Dermis blood vessel endothelial cell (primary cell): ENCODE measurements at places on chromosomes 12 and 14.
A peak's percentile ranks its signal among the peaks of the same experiment; 100 is the strongest.

DNA sequence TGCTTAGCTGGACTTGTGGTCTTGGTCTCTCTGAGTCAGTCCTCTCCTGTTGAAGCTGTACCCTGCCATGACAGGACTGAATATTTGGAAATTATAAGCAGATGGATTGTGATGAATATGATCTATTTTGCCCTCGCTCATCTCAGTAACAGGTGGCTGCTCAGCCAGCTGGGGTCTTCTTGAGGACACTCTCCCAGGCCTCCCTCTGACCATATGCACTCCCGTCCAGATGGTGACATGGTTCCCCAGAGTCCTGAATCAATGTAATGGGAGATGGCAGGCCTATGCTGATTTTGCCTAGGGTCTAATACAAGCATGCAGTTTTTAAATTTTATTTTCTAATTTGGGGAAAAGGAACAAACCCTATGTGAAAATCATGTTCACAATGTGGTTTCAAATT, 63.1 kb upstream of the TRHDE start:
- no peak for DNase-seq

GRCh38 chr14:53824061-53824460, 132.6 kb downstream of the BMP4 start:
- no peak for DNase-seq

DNA sequence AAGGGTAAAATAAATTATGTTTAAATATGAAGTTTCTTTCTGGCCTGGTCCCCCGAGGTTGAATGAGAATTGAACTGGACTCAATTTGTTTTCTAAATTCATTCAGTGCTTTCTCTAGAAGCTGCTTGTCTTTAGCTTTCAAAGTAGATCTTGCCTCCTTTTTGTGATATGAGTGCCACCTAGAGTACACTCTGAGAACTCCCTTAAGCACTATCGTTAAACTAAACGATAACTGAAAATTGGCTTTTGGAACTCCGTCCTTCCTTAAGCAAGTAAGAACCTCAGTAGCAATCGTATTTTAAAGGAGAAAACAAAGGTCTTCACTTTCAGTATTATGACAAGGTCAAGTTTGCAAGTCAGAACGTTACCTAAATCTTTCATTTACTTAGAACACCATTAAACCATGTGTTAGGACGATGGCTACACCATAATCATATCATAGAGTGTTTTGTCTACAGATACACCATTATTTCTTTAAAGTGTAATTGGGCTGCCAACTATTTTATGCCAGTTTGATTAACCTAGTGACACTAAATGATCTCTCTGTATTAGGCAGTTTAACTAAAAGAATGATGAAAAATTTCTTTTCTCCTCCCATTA, 364.8 kb downstream of the SNAPC1 start:
- peak; percentile 76 for DNase-seq

DNA sequence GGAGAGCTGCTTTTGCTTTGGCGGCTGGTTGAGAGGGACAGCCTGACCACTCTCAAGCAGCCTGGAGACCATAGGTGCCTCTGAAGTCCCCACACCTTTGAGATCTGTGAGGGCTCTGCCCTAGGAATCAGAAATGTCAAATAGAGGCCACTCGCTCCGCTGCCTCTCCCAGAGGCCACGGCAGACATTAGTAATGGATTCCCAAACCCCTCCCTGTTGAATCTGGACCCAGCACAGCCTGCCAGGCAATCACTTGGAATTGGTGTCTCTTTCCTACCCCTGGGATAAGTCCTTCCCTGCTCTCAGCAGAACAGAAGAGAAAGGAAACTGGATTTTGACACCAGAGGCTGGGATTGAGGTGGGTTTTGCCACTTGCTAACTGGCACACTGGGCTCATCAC, 25.0 kb downstream of the MMAB start:
- DNase-seq = no peak

- peak; percentile 67 for DNase-seq
These were observed 161.2 kb upstream of the SLC38A2 start for GRCh38 chr12:46533723-46534122.

DNA sequence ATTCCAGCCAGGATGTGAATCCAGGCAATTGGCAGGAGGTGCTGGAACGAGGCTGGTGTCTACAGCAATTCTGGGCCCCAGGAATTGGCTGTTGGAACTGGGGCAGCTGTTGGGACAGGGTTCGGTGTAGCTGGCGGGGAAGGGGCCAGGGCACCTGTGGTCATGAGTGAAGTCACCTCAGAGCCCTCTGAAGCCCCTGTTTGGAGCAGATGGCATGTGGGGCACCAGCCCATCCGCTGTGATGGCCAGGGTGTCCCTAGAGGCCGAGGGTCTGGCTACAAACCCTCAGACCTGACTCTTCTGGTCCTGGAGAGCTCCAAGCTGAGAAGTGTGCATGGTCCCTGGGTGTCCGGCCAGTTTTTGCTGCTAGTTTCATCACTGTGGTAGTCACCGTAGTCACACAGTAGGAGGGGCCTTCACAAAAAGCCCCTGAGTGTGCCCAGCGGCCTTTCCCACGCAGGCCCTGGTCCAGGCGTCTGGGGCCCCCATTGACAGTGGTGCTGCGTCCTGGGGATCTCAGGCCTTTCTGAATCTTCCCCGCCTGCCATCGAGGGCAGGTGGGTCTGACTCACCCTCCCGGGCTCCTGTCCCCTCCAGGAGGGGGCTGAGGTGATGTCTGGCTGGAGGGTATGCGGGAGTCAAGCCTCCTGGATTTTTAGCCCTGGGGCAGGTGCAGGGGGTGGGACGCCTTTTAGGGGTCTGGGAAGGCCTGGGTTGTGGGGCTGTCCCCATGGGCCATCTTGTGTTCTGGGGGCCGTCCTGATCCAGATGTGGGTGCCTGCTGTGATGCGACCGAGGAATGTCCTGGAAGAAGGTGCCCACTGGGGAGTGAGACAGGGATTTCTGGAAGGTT, 368.0 kb downstream of the TMEM121 start:
- no peak for DNase-seq

DNA sequence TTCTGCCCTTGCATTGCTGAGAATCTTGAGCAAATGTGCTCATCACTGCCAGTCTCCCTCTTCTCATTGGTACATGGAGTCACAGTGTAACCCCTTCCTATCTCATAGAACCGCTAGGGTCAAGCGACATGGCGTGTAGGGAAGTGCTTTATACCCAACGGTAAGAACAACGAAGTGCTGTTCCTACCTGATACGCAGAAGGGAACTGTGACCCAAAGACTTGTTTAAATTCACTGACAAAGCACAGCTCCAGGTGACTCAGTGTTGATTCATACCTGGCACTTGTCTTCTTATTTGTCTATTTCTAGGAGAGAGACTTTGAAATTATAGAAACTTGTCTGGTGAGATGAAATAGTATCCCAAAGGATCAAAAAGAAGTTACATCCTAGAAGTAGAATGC, 53.7 kb downstream of the FBXL14 start:
- DNase-seq = no peak

- DNase-seq = no peak
These were observed 11.1 kb downstream of the ACTN1 start for GRCh38 chr14:68968051-68968450.

DNA sequence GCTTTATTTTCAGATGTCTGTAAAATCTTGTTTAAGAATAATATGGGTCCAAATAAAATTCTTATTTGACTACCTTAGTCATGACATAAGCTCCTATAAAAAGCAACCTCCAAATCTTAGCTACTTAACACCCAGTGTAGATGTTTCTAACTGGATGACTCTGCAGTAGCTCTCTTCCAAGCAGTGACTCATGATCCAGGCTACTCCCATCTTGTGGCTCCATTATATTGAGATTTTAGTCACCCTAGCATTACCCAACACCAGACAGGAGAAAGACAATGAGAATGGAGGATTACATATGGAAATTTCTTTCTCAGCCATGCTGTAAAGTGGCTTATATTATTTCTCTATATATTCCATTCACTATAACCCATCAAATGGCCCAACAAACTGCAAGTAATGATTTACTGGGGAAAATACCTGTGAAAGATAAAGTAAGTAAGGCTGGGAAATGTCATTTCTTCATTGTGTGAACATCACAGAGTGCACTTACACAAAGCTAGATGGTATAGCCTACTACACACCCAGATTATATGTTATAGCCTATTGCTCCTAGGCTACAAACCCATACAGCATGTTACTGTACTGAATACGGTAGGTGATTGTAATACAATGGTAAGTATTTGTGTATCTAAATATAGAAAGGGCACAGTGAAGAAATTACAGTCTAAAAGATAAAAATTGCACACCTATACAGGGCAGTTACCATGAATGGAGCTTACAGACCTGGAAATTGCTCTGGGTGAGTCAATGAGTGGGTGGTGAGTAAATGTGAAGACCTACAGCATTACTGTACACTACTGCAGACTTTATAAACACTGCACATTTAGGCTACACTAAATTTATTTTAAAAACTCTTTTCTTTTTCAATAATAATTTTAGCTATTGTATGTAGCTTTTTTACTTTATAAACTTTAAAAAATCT, 163.2 kb downstream of the DYRK2 start:
- DNase-seq = no peak

- peak; percentile 97 for DNase-seq
These were observed 75.7 kb downstream of the PLEKHG7 start for GRCh38 chr12:92778525-92778924.

- DNase-seq = no peak
These were observed 79.5 kb upstream of the GALNT9 start for GRCh38 chr12:132408626-132409494.

DNA sequence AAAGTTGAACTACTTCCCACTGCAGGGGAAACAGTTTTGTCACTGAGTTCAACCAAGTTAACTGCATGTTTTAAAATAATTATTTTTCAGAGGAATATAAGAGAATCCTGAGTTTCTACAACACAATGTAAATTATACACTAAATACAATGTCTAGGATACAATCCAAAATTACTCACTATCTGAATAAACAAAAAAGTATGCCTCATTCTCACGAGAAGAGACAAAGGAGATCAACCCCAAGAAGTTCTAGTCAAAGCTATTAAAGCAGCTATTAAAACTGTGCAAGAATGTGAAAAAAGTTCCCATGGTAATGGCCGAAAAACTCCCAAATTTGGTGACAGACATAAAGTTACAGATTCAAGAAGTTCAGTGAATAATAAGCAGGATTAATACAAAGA, 8.8 kb upstream of the KCNK13 start:
- DNase-seq = no peak

DNA sequence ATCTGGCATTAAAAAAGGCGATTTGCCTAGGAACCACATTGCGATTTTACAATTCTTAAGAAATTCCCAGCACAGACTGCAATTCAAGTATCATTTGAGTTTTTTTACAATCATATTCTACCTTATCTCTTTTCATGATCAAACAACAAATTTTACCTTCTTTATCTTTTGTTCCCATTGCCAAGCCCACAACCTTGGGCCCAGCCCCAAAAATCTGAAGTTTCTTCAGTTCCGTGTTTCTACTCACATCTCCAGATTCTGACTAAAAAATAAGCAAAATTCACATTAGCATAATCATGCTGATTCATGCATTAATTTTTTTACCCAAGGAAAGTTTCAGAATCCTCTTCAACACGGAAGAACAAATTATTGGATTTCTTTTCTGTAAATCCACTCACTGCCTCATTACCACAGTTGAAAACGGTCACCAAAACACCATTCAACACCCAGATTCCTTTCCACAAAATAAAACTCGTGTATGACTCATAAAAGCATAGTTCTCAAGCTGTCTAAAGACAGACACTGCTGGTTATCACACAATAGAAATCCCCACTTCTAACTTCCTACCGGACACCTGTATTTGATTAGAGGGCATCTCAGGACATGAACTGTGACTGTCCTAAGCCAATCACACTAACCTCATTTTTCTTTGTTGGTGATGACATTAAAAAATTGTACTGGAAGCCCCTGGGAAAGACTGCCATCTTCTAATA, 32.7 kb downstream of the KDM5A start:
- DNase-seq = peak; percentile 51

DNA sequence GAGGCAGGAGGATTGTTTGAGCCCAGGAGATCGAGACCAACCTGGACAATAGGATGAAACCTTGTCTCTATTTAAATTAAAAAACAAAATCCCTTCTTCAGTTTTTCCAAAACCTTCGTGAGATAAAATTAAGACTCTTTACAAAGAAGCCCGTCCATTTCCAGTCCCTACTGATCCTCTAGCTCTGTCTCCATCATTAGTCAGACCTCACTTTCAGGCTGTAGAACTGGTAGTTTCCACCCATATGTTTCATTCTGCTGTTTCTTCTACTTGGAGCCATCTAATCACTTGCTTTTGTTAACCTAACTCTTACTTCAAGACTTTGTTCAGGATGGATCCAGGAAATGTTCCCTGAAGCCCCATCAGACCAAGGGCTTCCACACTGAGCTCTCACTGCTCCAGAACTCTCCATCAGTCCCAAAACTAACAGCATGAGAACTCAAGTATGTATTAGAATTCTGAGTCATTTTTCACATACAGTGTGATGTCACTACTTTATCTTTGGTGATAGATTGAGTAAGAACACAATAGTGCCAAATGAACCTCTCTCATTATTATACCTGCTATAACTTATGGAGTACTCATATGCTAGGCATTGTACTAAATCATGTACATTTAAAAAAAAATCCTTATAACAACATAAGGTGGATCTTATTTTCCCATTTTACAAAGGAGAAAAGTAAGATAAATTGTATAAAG, 90.8 kb downstream of the PRICKLE1 start:
- no peak for DNase-seq

DNA sequence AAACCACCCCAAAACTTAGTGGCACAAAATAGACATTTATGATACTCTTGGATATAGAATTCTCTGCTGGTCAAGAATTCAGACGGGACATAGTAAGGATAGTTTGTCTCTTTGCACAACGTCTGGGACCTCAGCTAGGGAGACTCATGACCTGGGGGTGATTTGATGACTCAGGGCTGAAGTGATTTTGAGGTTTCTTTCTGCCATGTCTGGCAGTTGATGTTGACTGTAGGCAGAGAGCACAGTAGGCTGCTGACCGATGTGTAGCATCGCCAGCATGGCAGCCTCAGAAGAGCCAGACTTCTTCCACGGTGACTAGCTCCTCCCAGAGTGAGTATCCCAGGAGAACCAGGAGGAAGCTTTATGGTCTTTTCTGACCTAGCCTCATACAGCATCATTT, 88.9 kb upstream of the FRMD6 start:
- no peak for DNase-seq

GRCh38 chr14:68709007-68709406, 83.9 kb downstream of the ZFP36L1 start:
- DNase-seq = no peak

DNA sequence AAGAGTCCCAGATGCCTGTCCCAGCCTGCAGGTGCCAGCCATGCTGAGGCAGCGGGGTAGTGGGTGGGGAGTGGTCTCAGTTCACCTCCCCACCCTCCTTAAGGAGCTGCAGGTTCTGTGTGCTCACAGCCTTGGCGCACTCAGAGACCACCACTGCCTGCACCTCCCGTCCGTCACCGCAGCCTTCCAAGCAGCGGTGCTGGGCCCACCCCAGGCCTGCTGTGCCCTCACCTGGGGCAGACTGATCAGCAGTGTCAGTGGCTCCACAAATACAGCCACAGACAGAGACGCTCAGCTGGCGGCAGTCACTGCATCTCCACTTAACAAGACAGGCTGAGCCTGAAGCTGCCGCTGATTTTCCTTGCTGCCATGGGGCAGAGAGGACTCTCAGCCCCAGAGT, 120.2 kb downstream of the RFLNA start:
- DNase-seq = no peak
